ENCODE measurements at places on chromosomes 5 and 9. TPM values are rescaled to one million over a fixed set of nuclear protein-coding genes. Genes with fewer than 3 reads are reported as not detected.

DNA sequence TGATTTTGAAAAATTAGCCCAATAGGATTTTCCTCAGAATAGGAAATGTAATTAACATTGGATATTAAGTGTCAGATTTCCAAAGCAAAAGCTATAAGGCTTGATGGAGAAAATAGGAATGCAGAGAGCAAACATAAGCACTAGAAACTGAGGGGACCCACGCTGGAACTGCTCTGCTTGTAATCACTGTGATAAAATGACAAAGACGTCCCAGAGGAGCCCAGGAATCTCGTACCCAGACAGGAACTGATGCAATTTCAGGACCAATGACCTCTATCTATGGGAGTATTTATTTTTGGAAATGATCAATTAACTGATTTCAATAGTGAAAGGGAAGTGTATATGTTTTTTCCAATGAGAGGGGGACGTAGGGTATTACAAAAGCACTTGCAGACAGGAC lies 714.5 kb upstream of the WWC1 start:
- DNase-seq = no peak

DNA sequence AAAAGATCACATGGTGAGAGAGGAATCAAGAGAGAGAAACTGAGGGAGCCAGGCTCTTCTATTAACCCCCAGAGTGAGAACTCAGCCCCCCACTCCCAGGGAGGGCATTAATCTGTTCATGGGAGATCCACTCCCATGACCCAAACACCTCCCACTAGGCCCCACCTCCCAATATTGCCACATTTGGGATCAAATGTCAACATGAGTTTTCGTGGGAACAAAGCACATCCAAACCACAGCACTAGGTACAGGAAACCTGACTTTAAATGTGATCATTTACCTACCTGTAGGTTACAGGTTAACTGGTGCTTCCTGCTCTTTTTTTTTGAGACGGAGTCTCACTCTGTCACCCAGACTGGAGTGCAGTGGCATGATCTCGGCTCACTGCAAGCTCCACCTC lies 16.9 kb downstream of the NNT start:
- no peak for DNase-seq

Gene BTNL8
- total RNA-seq = 1.8 TPM

Gene PLEKHG4B
- 0.27 TPM for total RNA-seq

Gene ARSI
- 1.1 TPM for total RNA-seq

Data from spleen (tissue), 13 donors.